ENCODE measurements at places on chromosomes 5 and 9. TPM values are rescaled to one million over a fixed set of nuclear protein-coding genes. Genes with fewer than 3 reads are reported as not detected.

DNA sequence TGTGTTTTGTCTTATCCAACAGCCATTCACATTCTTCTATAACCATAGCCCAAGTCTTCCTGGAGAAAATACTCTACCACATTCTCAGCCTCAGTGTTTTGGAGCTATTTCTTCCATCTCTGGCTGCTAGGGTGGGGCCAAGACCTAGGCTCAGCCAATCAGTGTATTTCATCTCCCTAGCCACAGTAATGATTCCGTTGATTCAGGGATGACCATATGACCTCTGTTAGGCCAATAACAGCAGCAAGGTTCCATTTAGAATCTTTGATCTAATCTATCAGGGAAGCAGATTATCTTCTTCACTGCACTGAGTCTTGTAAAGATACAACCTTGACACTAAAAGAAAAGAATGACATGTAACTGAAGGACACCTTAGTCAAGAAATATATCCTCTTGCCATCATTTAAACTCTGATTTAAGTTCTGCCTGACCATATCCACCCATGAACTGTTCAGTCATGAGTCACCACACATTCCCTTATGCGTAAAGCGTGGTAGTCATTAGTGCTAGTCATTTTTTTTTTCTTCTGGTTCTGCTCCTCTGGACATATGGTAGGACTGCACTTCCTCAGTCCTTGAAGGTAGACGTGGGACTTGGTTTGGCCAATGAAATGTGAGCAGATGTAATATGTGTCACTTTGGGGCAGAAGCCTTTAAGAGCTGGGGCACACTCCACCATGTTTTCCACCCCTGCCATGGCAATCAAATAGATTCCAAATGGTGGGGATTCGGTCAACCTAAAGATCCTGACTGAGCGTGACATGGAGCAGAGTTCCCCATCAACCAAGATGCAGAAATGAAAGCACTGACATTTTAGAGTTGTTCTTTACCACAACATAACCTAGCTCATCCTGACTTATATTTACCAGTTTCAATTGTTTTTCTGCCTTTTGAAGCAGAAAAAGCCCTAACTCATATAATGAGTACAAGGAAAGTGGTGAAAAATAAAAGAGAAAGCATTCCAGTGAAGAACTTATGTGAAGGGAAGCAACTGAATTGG lies 12.7 kb upstream of the PRELID2 start:
- DNase-seq: no peak

DNA sequence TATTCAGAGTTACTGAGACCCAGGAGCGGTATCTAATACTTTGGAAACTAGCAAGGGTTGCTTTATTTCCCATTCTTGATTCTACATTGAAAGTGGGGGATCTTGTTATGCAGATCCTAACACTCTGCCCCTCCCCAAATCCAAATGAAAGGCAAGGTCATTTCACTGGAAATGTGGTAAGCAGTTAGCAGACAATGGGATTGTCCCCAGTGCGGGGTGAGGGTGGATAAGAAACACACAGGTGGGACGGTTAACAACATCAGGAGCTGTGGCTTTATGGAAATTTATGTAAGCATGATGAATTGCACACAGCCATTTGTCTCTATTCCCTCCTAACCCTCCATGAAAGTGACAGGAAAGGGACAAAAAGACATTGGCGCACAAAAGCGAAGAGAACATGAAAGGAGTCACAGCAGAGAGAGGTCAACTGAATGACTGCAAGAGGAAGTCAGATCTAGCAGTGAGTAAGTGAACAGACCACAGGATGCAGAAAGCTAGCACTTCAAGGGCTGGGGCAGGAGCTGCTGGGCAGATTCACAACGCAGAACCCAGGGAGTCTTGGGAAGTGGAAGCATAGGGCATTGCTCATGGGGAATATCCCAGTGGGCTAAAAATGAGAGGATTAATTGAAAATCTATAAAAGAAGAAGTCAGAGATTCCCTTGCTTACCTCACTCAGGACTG lies 184.4 kb downstream of the HSD17B3 start:
- no peak for DNase-seq

- DNase-seq: no peak
Observed at GRCh38 chr5:172596638-172597231, 44.3 kb upstream of the NEURL1B start.

DNA sequence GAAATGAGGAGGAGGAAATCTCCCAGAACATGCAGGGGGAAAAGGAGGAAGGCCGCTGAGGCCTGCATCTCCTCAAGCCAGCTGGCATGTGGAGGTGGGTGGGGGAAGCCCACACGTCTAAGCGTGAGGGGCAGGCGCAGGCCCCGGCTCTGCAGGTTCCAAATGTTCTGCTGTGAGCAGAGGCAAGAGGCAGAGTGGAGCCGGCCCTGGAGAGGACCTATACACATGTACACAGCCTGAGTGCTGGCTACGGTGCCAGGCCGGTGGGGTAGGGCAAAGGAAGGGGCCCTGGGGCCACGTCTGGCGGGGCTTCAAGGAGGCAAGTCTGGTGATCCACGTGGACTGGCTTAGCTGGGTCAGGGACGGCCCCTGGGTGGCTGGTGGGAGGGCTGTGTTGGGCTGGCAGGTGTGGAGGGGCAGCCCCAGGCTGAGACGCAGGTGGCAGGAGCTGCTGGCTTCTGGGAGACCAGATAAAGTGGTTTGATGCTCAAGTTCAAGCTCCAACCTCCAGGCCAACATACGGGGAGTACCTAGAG lies 26.4 kb downstream of the LPCAT1 start:
- DNase-seq: no peak

GRCh38 chr9:5478206-5478605 lies 27.9 kb downstream of the CD274 start:
- DNase-seq: no peak

DNA sequence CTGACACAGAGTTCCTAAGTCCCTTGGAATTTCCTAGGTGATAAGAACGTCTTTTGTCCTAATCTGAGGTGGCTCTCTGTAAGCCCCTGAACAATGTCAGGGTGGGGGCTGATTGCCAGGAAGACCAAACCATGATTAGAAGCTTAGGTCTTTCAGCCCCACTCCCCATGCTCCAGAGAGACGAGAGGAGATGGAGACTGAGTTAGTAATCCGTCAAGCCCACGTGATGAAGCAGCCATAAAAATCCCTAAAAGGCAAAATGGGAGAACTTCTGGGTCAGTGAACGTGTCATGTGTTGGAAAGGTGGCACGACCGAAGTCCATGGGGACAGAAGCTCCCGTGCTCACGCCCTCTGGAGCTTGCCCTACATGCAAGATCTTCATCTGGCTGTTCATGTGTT lies 85.6 kb downstream of the RAD23B start:
- DNase-seq: peak; percentile 77

Gene SH3RF2
- total RNA-seq: 18.0 TPM

Gene SARDH
- total RNA-seq: 208 TPM

Gene HTR4
- not detected for total RNA-seq
